ENCODE measurements at places on chromosomes 2 and 18.

GRCh38 chr2:186881660-186882059 is 32.7 kb upstream of the ZSWIM2 start:
- no peak for DNase-seq

- no peak for DNase-seq
Observed at GRCh38 chr2:240752209-240752608, 60.5 kb downstream of the AQP12A start.

DNA sequence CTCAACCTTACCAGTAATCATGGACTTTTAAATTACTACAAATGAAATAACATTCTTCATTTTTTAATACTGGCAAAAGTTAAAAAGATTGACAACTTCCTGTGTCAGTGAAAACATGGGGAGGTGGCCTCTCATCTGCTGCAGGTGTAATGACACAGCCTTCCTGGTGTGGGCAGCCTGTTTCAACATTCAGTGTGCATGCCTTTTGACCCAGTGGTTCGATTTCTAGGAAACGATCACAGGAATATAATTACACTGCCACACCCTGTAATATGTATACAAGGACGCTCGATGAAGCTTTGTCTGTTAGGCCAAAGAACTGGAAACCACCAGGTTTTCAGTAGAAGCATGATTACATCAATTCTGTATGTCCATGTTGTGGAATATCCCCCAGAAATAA is 68.7 kb downstream of the MTHFD2 start:
- DNase-seq, result peak; percentile 27

DNA sequence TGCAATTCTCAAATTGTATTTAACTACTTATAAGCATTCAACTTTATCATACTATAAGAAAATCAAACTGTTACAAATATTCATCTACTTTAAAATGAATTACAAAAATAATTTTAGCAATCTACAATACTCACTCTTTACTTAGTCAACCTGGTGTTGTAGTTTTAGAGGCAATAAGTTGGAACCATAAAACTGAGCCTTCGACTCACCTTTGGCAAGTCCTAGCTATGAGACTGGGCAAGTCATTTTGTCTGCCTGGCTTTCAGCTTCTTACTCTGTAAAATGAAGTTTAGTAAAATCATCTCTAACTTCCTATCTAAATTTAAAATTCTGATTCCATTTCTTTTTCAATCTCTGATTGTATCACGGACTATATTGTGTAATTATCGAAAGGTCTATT is 161.0 kb downstream of the LAMA3 start:
- no peak for DNase-seq

- DNase-seq, result no peak
Observed at GRCh38 chr2:60505880-60506260, 47.6 kb downstream of the BCL11A start.

DNA sequence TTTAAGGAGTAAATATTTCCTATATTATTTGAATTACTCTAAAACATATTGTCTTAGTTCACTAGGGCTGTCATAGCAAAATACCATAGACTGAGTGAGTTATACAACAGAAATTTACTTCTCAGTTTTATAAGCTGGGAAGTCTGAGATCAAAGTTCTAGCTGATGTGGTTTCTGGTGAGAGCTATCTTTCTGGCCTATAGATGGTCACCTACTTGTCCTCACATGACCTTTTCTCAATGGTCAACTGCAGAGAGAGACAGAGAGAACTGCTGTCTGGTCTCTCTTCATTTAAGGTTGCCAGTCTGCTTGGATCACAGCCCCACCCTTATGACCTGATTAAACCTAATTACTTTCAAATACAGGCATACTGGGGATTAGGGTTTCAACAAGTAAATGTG is 490.9 kb downstream of the FBXO15 start:
- DNase-seq, result no peak

- DNase-seq, result no peak
Observed at GRCh38 chr2:38535404-38535743, 67.4 kb downstream of the HNRNPLL start.

GRCh38 chr2:59986511-59986910 is 566.9 kb downstream of the BCL11A start:
- no peak for DNase-seq

- DNase-seq, result no peak
Observed at GRCh38 chr2:146820672-146821071, 1024.2 kb upstream of the ACVR2A start.
